ENCODE measurements at places on chromosomes 6 and 20. TPM values are rescaled to one million over a fixed set of nuclear protein-coding genes. Genes with fewer than 3 reads are reported as not detected.

GRCh38 chr6:35287671-35288396 is 9.8 kb upstream of the DEF6 start:
- no peak for DNase-seq

DNA sequence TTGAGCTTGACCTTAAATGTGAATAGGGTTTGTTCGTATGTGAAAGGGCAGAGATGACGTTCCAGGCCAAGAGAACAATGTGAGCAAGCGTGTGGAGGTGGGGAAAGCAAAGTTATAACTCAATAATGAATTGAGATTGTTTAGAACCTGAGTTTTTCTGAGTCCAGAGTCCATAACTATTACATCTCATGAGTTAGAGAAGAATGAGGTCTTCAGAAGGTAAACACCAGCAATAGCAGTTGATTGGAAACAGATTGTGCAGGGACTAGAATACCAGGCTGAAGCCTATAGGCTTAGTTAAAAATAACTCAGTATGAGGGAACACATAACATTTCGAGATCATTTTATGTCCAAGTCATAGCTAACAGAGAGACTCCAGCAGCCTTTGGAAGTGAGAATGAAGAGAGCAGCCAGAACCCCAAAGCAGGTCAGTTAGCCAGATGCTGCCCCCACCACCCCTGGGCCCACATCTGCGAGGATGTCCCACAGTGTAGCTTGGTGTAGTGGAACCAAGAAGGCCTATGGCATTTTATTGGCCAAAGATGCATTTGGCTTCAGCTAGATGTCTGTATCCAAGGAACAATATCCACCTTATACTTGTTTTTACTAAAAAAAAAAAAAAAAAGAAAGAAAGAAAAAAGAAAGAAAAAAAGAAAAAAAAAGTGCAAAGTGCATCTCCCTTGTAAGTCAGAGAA is 121.7 kb downstream of the TNFRSF21 start:
- DNase-seq: no peak

DNA sequence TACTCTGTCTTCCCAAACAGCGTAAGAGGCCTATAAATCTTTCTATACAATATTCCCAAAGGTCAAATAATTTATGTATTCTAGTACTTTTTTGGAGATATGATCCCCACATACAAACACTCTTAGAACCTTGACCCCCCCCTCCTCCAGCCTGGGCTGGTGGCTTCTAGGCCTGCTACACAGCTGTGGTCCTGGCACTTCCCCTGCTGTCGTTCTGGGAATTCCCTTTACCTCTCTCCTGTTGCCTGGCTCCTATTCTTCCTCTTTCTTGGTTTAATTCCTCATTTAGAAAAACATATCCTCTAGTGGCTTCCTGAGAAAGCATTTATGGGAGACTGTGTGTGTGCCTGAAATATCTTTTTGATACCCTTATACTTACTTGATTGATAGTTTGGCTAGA is 4.1 kb upstream of the TXLNB start:
- no peak for DNase-seq

DNA sequence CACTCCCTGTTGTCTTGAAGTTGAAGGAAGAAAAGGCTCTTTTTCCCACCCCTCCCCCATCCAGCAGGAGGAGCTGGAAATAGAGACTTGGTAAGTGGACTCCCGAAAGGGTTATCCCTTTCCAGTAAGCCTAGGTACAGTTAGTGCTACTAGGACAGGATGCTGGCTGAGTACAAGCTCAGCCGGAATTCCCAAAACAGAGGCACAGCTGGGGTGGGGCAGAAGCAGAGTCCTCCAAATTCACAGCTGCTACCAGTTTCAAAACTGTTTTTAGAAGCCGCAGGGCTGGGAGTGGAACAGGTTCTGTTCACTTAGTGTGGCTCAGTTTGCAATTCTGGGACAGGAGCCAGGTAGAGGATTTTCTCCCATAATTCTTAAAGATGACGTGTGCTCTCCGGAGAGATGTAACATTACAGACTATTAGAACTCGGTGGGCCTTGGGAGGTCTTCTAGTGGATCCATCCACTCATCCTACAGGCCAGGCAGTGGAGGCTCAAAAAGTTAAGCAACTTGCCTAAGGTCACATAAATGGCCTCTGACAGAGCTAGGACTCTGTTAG is 19.0 kb upstream of the UTRN start:
- DNase-seq: no peak

DNA sequence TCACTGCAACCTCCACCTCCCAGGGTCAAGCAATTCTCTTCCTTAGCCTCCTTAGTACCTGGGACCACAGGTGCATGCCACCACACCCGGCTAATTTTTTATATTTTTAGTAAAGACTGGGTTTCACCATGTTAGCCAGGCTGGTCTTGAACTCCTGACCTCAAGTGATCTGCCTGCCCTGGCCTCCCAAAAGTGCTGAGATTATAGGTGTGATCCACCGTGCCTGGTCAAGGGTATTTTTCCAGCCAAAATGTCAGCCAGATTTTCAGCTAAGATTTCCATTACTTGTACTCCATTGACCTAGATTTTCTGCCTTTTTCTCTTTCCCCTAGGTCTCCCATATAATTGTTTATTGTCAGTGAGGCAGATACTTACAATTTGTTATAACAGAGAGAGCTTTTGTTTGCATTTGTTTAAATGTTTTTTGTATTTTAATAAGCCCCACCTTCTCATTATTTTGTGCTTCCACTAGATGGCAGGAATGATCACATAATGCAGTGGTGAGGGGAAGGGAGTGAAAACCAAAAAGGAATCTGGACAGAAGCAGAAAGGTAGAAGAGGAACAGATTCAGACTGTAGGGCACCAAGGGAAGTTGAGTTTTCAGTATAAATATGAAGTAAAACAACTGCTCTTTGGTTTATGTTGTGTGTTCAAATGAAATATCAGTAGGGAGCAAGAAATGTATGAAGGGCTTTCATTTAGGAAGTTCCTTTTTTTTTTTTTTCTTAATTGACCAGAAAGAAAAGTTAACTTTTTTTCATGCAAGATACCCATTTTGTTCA is 29.7 kb downstream of the RPF2 start:
- DNase-seq: no peak

- DNase-seq: no peak
Measured at GRCh38 chr20:63101781-63102720, 95.3 kb upstream of the BHLHE23 start.

GRCh38 chr6:294656-295565 is 2.6 kb downstream of the DUSP22 start:
- DNase-seq: no peak

- peak; percentile 79 for DNase-seq
Measured at GRCh38 chr6:156564127-156564806, 212.9 kb upstream of the ARID1B start.

GRCh38 chr20:61661025-61661424 is 404.7 kb downstream of the TAF4 start:
- no peak for DNase-seq

DNA sequence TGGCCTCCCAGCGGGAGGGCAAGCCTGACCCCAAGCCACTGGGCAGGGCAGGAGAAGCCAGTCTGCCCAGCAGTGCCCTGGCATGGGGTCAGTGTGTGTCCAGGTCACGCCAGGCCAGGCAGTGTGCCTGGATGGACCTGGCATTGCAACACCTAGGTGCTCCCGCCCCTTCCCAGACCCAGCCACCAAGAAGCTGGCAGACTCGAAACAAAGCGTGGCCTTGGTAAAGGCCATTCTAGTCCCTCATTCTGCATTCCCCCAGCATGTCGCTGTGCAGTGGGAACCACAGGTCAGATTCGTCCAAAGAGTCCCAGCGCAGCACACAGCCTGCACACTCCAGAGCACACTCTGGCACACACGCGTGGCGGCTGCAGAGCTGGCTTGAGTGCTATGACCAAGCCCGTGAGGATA is 19.3 kb upstream of the APMAP start:
- peak; percentile 97 for DNase-seq

DLK2 gene
- total RNA-seq: not detected

SRSF6 gene
- total RNA-seq: 71.6 TPM

BTNL2 gene
- total RNA-seq: not detected

ZNFX1 gene
- 10.0 TPM for total RNA-seq

KIAA1586 gene
- total RNA-seq: 4.9 TPM
